ENCODE measurements at places on chromosomes 16 and 17. TPM values are rescaled to one million over a fixed set of nuclear protein-coding genes. Genes with fewer than 3 reads are reported as not detected.

DNA sequence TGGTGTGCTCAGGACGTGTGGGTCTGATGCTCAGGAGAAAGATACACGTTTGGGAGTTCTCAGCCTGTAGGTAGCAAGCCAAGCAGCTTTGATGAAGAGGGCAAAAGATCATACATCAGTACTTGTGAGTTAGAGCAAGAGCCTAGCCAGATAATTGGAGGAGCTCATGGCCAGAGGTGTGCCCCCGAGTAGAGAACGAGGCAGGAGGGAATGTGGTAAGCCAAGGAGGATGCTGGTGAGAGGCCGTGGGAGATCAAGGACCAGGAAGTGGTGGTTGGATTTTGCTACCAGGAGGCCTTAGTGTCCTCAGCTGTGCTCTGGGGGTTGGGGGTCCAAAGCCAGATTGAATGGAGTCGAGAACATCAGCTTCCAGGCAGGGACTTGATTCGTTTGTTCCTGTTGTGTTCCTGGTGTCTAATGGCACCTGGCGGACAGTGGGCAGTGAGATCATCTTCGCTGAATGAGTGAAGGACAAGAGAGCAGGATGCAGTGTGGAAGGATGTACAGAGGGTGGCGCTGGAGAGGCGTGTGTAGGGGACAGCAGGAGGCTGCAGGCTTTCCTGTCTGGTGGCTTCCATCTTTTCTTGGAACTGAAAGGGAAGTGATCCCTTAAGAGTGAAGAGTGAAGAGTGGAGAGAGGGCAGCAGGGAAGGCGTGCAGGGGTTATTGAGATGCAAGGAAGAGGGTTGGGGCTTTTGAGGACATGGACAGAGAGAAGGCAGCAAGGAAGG, 11.6 kb downstream of the FBXL19 start:
- peak; percentile 61 for DNase-seq

- no peak for DNase-seq
Measured at GRCh38 chr17:6910987-6911603, 79.6 kb upstream of the TEKT1 start.

- peak; percentile 88 for DNase-seq
Measured at GRCh38 chr16:27326738-27327585, 13.2 kb downstream of the IL4R start.

DNA sequence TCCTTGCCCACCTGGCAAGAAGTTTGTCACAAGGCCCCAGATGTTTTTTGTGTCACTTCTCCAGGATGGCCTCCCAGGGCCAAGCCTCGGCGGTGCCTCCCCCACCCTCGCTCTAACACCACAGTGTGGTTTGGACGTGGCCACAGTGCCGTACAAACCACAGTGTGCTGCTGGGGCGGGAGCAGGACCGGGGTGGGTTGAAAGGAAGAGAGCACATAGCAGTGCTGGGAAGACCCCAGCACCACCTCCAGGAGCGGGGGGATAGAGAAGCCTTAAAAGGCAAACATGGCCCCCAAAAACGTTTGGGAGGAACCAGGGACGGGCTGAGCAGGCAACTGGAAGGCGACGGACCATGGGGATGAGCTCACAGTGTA, 5.0 kb upstream of the BCL6B start:
- no peak for DNase-seq

GRCh38 chr16:73298562-73298961, 250.6 kb upstream of the ZFHX3 start:
- no peak for DNase-seq

DNA sequence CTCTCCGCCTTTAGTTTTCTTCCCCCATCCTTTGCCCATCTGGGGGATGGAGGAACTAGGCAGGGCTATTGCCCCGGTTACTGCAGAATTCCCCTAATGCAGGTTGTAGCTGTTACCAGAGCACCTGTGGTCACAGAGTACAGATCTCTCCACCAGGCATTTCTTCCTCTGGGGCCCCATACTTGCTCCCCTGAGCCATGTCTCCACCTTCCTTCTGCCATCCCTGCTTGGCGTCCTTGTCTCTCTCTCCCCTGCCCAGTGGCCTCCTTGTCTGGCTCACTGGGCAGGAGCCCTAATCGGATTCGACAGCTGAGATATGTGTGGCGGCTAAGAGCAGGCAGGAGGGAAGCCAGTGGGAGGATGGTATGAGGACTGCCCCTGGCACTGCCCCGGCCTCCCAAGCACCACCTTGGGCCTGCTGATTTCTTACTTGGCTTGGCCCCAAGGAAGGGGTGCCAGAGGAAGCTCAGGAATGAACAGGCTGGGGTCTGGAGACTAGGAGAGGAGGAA, 2.0 kb downstream of the RARA start:
- no peak for DNase-seq

DNA sequence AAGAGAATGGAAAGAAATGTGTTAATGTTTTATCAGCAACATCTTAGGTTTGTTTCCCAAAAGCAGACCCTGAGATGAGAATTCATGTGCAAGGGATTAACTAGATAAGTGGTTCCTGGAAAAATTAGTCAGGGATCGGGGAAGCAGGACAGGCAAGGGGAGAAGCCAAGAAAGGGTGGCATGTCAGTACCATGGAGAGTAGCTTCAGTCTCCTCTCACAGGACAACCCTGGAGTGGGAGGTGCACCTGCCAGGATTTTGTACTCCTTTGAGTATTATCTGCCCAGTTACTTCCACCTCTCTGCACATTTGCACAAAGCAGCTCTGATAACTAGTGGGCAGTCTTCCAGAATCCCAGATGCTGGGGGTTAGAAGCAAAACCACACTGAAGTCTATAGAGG, 117.0 kb downstream of the RGS9 start:
- DNase-seq: no peak

- no peak for DNase-seq
Measured at GRCh38 chr17:78223765-78224164, 7.7 kb upstream of the TMEM235 start.

- DNase-seq: no peak
Measured at GRCh38 chr17:58121925-58122324, 26.3 kb upstream of the OR4D1 start.

GRCh38 chr16:53664724-53665345, 38.8 kb downstream of the RPGRIP1L start:
- no peak for DNase-seq

The TNFRSF17 gene
- not detected for total RNA-seq

DNA sequence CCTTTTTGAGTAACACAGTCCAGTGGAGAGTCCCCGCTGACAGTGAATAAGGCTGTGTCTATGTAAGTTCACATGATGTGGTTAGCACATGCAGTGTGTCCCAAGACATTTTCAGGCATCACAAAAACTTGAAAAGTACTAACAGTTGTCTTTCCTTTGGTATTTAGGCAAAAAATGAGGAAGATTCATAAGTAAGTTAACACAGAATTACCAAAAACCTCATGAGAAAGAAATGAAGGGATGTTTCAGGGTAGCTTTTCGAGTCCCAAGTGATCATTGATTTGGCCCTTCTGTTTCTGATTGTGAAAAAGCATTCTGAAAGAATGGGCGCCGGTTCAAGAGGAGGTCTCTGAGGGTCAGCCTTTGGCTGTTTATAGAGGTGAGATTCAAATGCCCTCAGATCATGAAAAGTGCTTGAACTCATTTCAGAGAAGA, 529 bp upstream of the ASPA start:
- no peak for DNase-seq

DNA sequence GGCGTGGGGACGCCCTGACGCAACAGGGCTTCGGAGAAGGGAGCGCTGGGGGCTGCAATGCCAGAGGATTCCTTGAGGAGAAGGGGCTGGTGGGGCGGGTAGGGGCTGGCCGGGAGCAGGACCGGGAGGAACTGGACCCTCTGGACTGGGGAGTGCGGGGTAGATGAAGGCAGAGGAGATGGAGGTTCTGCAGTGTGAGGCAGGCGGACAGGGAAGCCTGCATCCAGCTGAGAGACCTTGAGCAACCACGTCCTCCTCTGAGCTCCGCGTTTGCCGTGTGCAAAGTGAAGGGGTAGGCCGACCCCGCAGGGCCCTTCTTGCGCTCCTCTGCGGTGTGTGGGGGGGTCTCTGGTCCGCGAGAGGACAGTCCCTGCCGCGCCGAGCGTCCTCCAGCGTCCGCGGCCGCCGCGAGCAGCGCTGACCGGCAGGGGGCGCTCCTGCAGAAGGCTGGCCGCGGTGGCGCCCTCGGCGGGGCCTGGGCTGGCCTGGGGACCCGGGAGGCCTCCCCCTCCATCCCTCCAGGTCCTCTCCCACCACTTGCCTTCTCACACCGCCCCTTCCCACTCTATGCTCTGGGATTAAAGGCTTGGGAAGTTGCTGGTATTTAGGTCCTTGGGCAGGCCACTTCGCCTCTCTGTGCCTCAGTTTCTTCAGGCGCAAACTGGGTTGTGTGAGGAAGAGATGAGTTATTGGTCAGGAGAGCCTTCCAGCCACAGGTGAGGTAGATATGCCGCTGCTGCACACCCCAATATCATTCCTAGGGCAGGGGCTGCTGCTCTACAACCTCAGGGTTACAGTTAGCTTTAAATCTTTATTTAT, 9.6 kb upstream of the WNT9B start:
- no peak for DNase-seq

The NFAT5 gene
- total RNA-seq: 13.9 TPM

DNA sequence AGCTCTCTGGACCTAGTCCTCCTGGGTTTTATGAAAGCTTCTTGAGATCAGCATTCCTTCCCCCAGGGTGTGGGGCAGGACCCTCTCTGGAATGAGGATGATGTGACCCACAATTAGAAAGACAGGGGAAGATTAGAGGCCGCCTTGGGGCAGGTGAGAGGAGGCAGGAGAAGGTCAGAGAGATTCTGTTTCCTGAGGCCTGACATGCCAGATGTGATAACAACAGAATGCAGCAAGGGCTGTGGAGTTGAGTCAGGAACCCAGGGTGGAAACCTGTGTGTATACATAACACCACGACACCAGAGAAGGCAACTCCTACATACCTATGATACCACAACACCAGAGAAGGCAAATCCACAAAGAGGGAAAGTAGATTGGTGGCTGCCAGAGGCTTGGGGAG, 5.4 kb upstream of the SLC5A10 start:
- no peak for DNase-seq

DNA sequence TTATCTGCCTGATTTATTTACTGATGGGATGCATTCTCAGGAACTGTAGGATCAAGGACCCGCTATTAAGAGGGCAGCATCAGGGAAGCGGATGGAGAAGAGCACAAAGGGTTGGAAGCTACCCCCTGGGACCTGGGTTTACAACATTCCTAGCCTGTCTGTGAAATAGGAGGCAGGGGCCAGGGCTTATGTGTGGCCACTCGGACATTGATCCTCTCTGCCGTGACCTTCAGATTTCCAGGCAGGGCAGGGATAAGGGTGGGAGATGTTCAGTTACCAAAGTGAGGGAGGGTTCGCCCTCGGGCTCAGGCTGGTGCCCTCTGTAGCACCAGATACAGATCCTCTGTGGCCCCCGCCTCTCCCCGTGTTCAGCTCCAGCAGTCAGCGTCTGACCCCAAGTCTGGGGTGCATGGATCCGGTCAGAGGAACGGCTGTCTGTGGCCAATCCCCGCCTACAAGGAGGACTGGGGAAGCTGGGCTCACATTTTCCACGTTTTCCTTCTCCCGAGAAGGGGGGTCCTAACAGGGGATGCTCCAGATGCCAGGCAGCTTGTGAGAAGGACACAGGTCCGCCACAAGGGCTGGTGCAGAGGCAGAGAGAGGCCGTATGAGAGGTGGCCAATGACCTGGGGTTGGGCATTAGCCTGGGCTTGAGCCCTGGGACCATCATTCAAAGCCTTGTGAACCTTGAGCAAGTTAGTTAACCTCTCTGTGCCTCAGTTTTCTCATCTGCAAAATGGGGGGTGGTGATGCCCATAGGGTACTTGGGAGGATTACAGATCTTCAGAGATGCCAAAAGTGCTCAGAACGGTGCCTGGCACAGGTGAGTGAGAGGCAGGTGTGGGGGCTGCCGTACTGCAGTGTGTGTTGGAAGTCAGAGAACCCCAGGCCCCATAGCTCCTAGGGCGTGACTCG, 48.3 kb downstream of the ATP2C2 start:
- no peak for DNase-seq

DNA sequence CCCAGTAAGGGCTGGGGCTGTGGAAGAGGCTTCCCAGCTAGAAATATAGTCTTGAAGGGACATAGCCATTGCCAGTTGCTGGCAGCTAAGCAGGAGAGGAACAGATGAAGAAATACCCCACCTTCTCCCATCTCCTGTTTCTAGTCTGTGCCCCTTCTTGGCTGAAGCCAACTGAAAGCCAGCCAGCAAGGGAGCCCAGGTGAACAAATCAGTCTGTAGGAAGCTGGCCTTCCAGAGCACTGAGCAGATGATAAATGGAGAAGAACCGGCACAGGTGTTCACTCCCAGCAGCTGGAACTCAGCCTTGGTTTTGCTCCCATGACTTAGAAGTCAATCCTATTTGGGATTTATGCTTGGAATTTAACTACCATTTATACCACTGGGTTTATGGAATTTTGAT, 69.2 kb upstream of the DHX40 start:
- no peak for DNase-seq

DNA sequence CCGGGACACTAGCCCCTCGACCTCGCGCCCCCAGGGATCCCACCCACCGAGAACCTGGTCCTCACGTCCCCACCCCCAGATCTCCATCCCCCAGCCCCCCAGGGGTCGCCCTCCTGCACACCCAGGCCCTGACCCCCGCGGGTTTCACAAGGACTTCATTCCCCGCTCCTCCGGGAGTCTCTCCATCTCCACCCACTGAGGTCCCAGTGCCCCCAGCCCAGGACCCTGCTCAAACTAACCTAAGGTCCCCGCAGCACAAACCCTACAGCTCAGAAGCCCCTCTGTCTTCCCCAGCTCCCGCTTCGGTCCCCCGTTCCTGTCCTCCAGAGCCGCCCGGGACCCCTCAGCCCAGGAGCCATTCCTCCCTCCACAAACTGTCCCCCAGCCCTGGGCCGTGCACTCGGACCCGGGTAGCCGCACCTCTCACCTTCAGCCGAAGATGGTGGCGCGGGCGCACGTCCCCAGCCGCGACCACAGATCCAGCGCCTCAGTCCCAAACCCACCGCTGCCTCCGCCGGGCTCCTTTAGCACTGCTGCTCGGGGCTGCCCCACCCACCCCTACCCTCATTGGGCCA, at the start of gene MYH10:
TSS of gene MYH10 (minus strand) at position 499 of the 575 bp plus-strand sequence. CDS start 7,479 bp downstream, outside the sequence.
- peak; percentile 49 for DNase-seq

The KRT27 gene
- not detected for total RNA-seq

DNA sequence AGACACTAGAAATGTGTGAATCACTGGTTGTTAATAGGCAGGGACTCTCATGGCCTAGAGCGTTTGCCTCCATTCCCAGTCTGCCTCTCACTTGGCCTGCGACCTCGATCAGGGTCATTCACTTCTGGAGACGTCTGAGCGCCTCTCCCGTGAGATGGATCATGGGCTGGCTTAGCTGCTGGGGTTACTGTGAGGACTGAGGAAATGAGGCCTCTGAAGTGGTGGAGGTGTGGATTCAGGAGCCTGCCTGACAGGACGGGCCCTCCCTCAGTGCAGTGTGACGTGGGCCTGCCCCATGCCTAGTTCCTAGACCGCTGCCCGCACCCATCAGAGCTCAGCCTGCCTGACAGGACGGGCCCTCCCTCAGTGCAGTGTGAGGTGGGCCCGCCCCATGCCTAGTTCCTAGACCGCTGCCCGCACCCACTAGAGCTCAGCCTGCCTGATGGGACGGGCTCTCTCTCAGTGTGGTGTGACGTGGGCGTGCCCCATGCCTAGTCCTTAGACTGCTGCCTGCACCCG, 61.9 kb downstream of the BANP start:
- no peak for DNase-seq

DNA sequence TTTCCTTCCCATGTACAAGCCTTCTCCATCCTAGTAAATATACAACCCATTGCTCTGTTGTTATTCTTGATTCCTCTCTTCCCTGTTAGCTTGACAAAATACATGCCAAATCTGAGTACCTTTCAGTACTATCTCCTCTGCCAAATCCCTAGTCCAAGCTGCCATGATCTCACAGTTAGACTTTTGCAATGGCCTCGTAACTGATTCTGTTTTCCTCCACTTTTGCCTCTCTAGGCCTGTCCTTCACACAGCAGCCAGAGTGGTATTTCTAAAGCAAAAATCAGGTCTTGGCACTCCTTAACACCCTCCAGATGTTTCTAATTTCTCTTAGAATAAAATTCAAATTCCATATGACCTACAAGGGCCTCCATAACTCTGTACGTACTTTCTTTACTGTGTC, 153.0 kb upstream of the RBL2 start:
- no peak for DNase-seq

Data from Right ventricle myocardium superior (tissue), 1 donor.